CD14-positive monocyte (primary cell): ENCODE measurements at places on chromosomes 1 and 21. TPM values are rescaled to one million over a fixed set of nuclear protein-coding genes. Genes with fewer than 3 reads are reported as not detected.

DNA sequence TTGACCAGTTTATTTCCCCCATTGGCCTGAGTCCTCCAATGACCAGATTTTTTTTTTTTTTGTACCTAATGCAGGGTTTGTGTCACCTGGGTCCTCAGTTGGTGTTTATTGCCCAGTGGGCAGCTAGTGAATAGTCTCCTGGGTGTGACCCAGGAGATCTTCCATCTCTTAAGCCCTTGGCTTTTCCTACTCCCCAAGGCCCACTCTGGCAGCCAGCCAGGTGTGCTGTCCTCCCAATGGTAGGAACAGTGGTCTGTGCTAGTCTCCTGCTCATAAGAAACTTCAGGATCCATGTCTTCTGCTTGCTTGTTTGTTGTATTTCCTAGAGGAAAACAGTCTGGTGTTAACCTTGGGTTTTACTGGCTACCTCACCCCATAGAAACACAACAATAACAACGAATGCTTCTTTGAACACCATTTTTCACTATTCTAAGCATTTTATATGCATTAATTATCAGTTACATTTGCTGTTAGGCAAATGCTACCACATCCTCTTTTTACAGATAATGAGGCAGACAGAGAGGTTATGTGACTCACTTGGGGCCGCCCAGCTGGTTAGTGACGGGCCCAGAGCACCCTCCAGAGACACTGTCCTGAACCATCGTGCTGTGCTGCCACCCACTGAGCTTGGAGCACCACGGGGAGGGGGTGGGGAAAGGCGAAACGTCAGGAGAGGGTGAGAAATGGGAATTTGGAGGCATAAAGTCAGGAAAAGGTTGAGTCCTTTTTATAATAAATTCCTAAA is 107.5 kb downstream of the HIVEP3 start:
- DNase-seq = peak; percentile 81

- no peak for DNase-seq
These were observed 20.6 kb downstream of the CLCA1 start for GRCh38 chr1:86489242-86489878.

DNA sequence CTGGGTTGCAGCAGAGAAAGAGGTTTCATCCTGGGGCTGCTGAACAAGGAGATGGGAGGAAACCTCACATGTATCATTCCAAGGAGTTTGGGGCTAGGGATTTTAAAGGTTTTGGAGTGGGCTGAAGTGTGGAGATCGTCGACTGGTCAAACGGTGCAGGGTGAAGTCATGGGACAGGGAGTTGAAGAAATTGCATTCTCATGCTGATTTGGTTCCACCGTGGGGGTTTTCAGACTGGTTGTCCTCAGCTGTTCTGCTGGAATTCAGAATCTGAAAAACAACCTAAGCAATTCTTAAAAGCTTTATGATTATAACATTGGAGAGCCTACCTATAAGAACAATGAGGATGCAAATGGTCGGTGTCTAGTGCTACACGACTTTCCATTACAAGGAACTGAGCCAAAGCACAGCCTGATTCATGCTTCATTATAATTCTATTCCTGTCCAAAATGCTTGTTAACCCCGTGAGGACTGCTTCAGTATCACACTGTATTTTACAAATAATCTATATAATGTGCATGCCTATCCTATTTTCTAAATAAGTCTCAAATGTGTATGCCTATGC is 242.7 kb downstream of the TM2D1 start:
- no peak for DNase-seq

Gene ISG15
- 241 TPM for polyA plus RNA-seq

DNA sequence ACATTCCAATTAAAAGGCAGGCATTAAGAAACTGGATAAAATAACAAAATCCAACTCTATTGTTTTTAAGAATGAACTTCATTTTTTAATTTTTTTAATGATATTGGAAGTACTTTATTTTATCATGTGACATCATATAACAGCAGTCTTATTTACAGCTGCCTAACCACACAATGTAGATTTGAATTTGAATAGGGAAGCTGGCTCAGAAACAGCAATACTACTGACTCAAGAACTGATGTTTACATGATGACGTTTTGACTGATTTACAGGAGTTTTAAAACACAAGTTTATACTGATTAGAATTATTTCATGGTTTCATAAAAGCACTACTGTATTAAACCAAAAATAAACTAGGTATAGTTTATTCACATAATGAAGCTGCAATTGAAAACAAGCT is 348.7 kb upstream of the NR5A2 start:
- no peak for DNase-seq

Gene NECTIN4
- polyA plus RNA-seq = 0.07 and 0.09 TPM in 2 replicates

GRCh38 chr1:12085643-12086260 is 22.6 kb downstream of the TNFRSF8 start:
- no peak for DNase-seq

Gene COL8A2
- polyA plus RNA-seq = 0.90 TPM

DNA sequence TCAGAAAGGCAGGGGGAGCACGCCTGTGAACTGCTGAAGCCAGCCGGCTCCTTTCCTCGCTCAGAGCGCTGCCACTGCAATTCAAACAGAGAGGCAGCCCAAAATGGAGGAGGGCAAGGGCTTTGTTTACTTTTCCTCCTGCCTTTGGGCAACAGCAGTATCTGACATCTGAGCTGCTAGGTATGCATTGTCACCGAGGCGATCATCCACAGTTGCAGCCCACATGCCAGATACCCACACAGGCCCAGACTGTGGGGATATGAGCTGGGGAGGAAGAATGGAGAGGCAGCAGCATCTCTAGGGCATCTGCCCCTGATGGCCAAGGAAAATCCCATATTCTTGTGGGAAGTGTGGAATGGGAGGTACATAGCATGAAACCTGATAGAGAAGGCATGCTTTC is 357.1 kb downstream of the BARHL2 start:
- no peak for DNase-seq

GRCh38 chr1:8506456-8506855 is 188.5 kb downstream of the SLC45A1 start:
- DNase-seq = no peak

DNA sequence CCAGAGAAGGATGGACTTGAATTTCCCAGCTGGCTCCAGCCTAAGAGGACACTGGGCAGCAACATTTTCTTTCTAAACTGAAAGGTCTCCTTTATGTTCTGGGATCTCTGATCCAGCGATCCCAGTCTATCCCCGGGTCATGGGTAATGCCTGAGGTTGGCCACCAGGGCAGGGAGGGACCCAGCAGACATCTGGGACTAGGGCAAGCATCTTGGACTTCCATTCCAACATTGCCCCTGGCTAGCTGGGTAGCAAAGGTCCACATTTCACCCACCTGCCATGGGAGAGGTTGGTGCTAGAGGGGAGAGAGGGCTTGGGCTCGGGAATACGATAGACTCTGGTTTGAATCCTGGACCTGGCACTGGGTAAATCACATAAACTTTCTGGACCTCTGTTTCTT is 84.6 kb downstream of the LRRN2 start:
- no peak for DNase-seq

Gene KTI12
- polyA plus RNA-seq = 6.4 and 11.0 TPM in 2 replicates

GRCh38 chr1:230728710-230729392 is 14.9 kb upstream of the AGT start:
- no peak for DNase-seq

DNA sequence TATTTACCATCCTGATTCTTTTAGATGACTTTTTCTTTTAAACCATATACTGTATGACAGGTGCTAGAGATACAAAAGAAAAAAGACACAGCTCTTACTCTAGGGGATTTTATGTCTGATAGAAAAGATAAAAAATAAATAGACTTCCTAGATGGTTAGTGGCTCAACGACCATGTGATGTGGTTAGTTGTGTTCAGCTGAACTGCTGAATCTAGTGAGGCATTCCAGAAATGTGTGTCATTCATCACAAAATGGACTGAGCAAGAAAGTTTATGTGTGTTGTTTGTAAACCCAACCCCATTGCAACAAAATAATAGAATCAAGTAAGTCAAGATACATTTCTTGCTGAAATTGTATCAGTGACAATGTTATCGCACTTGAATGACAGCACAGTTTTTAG is 205.8 kb upstream of the LYPLAL1 start:
- DNase-seq = no peak

Gene XCL2
- polyA plus RNA-seq = 0.56 TPM

Gene SELE
- not detected in 2 replicates for polyA plus RNA-seq

GRCh38 chr1:187469836-187470235 is 641.1 kb downstream of the PLA2G4A start:
- no peak for DNase-seq

DNA sequence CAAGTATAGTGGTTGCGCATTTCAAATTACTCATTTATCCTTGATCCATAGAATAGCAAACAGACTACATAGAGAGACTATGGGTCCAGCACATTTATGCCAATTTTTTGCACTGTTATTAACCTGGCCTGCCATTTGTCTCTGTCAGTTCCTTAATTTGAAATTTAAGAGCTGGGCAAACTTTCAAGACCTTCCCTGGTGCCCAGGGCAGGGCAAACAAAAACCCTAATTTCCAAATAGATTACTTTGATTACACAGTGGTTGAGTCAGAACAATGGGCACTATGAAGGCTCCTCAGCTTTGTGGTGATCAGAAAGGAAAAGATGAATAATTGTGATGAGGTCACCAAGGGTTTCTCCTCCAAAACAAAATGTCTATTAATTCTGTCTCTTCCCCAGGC is 80.6 kb downstream of the TNFSF18 start:
- DNase-seq = no peak

DNA sequence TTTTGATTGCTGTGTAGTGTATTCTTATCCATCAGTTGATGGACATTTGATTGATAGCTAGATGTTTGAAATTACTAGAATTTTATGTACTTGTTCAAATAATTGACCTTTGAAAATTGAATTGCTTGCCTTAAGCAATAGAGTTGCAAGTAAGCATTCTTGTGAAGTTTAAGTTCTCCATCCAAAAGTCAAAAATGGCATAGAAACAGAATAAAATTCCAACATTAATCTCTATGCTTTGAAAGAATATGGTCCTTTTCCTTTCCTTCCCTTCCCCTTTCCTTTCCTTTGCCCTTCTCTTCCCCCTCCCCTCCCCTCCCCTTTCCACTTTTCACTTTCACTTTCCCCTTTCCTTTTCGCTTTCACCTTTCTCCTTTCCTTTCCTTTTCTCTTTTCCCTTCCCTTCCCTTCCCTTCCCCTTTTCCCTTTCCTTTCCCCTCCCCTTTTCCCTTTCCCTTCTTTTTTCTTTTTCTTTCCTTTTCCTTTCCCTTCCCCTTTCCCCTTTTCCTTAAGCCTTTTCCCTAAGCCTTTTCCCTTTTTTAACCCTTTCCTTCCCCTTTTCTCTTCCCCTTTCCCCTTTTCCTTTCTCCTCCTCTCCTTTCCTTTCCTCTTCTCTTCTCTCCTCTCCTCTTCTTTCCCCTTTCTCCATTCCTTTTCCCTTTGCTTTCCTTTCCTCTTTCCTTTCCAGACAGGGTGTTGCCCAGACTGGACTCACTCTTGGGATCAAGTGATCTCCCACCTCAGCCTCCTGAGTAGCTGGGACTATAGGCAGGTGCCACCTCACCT is 67.4 kb downstream of the SASS6 start:
- no peak for DNase-seq

Gene RGS13
- not detected for polyA plus RNA-seq

Gene FAM43B
- polyA plus RNA-seq = not detected

DNA sequence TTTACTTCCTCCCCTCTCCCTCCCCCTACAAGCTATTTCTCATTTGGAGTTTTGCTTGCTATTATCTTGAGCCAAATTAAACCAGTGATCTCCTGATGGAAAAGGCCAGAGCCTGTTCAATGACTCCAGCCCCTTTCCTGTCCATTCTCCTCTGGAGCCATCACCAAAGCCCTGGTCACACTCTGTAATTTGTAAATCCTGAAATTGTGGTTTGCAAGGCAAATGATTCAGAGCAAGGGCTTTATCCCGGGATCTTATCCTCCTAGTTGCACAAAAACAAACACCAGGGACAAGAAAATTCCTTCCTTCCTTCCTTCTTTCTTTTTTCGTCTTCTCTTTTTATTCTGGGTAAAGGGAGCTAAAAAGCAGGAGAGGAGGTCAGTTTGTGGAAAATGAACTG is 366.1 kb upstream of the ST6GALNAC5 start:
- no peak for DNase-seq

DNA sequence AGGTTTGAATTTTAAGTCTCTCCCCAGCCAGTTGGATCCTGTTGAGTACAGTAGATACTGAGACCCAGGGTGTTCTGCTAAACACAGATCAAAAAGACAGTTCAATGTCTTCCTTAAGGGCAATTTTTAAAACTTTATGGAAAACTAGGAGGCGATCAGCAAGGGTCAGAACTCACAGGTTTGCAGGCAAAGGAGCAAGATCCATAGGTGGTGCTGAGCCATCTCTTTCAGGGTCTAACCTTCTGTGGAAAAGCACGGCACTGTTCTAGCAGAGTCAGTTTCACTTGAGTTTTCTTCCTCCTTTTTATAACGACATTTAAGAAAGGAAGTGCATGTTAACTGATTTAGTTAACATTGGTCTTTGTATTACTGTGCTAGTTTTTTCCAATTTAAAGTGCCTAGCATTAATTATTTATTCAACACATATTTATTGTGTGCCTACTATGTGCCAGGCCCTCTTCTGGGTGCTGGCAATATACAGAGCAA is at the start of gene CD84:
Gene CD84, minus strand, starts transcription at position 281 of the 486 bp plus-strand sequence. Its CDS starts 59 bp downstream, at position 222.
- peak; percentile 29 for DNase-seq

Gene TMEM200B
- polyA plus RNA-seq = not detected

- peak; percentile 56 for DNase-seq
These were observed at the start of gene FAM89A for GRCh38 chr1:231040019-231040799. TSS of gene FAM89A (minus strand) at chr1:231040254. CDS start at chr1:231040211, 43 bp downstream.

Gene PLD5
- not detected for polyA plus RNA-seq

GRCh38 chr1:153212201-153212600 is 5.2 kb upstream of the PRR9 start:
- no peak for DNase-seq

- DNase-seq = no peak
These were observed 8.1 kb downstream of the ARF1 start for GRCh38 chr1:228090613-228091081.

DNA sequence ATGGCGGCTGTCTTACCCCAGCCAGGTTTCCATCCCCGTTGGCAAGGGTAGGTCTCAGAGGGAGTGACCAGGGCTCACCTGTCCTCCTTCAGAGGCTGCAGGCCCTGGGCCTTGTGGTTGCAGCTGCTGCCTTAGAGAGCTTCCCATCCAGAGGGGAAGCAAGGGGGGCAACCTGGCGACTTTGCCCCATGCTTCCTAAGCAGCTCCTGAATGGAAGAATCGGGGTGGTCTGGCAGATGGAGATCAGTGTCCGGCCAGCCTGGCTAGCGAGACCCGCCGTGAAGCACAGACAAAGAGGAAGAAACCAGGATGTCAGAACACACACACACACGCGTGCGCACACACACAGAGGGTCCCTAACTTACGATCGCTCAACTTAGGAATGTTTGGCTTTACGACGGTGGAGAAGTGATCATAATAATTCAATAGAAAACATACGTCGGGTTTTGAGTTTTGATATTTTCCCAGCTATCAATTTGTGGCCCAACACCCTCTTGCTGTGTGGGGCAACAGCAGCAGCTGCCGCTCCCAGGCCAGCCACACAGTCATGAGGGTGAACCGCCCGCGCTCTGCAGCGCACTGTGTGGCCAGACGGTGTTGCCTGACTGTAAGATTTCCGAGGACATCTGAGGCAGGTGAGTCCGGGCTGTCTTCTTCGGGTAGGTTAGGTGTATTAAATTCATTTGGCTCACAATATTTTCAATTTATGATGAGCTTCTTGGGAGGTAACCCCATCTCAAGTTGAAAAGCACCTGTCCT is 113.0 kb upstream of the ARHGEF16 start:
- no peak for DNase-seq

Gene NVL
- 9.6 TPM for polyA plus RNA-seq
